ENCODE measurements at places on chromosomes 1 and 21. TPM values are rescaled to one million over a fixed set of nuclear protein-coding genes. Genes with fewer than 3 reads are reported as not detected.

ZNF695 gene
- total RNA-seq: 0.57 TPM

RNF11 gene
- 29.6 TPM for total RNA-seq

DNA sequence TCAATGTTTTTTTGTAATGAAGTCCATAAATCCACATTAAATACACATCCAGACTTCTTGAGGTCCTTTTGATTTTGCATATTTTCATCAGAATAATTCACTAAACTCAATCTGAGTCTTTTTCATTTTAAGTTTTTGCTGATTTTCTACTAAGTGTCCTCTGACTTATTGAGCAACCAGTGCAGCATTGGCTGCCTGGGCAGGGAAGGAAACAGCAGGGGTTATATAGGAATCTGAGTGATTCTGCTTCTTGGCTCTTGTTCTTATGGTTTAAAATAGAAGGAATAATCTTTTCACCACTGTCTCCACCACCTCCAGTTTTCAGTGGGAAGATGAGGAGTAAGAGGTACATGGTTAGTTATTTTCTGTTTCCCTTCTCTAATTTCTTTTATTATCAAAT, 88.4 kb downstream of the ST6GALNAC5 start:
- no peak for DNase-seq

- no peak for DNase-seq
Measured at GRCh38 chr1:215055281-215055935, 27.1 kb upstream of the KCNK2 start.

DNA sequence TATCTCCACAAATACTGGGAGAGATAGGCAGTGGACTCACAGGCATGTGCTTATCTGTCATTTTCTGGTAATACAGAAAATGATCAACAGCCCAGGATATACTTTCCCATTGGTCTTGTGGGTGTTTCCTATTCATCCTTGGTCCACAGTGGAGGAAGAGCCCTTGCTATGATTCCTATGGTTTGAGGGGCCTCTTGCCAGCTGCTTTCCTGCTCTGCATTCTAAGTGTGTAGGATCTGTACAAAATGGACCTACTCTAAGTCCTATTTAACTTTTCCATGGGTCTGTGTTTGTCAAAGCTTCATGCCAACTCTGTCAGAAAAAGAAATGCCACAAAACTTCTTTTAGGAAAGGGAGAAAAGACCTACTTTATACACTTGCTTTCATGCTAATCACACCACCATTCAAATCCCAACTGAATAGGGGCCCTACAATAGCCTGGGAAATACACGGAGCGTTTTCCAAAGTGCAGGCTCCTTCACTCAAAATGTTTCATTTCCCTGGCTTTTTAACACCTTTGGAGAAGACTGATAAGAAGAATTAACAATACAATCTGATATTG, 16.4 kb downstream of the PLPP3 start:
- DNase-seq: no peak

- no peak for DNase-seq
Measured at GRCh38 chr1:186623551-186623950, 56.7 kb downstream of the PTGS2 start.

- no peak for DNase-seq
Measured at GRCh38 chr1:181394766-181395165, 88.6 kb upstream of the CACNA1E start.

DNA sequence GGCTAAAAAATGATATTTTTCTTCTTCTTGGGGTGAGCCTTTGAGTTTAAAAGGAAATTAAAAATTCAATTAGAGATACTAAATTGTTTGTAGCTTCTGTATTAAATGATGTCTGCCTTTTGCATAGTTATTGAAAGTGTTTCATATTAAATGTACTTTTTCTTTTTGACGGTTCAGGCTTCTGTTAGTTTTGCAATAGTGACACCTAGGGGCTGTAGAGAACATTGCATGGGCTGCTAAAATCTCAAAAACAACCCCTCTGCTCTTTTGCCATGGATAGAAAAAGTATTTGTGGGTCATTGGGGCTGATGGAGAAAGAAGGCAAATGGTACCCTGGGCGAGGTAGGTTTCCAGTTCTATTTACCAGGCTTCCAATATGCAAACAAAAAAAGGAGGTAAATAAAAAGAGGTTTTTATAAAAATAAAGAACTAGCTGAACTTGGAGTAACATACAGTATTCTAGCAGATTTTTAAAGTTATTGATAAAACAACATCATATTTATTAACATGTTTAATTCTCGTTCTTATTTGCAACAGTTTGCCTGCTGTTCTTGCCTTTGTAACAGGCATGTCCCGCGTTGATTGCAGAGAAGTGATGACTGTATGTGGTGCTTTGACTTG, 115.4 kb upstream of the HOOK1 start:
- no peak for DNase-seq
